Mesendoderm (in vitro differentiated cells): ENCODE measurements at places on chromosomes 2 and 18.
A peak's percentile ranks its signal among the peaks of the same experiment; 100 is the strongest.

DNA sequence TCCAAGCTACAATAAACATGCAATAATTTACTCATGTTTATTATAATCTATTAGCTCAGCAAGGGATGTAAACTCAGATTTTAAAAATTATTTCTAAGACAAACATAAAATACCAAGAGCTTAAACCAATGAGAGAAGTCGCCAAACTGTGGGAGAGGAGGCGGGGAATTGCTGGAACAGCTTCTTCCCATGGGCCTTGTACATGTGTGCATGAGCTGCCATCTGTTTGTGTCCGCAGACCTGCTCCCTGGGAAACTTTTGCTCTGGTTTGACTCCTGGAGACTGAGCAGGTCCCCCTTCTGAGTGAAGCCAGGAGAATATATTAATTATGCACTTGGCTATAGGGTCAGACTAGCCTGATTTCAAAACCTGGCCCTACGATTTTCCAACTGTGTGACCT is 655.9 kb upstream of the SOX11 start:
- H3K27ac ChIP-seq, result no peak overlapping the region
- H3K4me1 ChIP-seq, result no peaks in the 10 kb centered on the region
- no peaks in the 10 kb centered on the region for H3K36me3 ChIP-seq
- no peak for DNase-seq

- no peak overlapping the region for H3K27ac ChIP-seq
- H3K27me3 ChIP-seq, result no peaks in the 10 kb centered on the region
- DNase-seq, result no peak
- peaks cover 9% of the 10 kb centered on the region for H3K4me1 ChIP-seq
- peaks cover under 1% of the 10 kb centered on the region for H3K36me3 ChIP-seq
Observed at GRCh38 chr2:98607741-98608115, 584 bp downstream of the COA5 start.

DNA sequence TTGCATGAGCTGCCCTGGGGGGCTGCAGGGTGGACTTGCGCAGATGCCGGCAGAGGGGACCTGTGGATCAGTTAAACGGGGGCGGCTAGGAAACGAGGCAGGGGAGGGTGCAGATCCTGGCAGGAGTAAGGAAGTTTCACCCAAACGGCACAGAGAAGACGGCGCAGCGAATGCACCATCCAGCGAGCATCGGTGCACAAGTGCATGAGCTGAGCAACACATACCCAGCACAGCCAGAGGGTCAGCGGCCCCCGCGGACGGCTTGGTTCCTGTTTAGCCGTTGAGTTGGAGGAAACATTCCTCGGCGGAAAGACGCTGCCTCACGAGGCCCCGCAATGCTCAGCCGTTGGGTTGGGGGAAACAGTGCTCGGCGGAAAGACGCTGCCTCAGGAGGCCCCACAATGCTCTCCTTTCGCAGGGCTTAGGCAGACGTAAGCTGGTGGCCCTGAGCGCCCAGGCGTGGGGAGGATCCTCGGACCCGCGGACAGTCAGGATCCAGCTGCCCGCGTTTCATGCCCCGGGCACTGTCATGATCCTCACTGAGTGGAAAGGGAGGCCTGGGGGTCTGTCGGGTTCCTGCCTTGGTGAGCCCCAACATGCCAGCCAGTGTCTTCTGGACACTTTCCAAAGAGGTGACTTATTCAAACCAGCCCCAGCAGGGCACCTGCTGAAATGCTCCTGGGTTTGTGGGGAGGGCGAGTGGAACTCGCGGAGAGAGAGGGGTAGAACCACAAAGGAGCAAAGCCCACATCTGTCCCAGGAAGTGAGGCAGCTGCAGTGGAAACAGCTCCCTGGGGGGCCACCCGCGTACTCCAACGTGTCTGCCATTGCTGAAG is 86.3 kb downstream of the NDUFA10 start:
- H3K4me3 ChIP-seq, result no peak overlapping the region
- H3K27me3 ChIP-seq, result no peaks in the 10 kb centered on the region
- DNase-seq, result no peak
- no peaks in the 10 kb centered on the region for H3K36me3 ChIP-seq
- no peaks in the 10 kb centered on the region for H3K4me1 ChIP-seq

DNA sequence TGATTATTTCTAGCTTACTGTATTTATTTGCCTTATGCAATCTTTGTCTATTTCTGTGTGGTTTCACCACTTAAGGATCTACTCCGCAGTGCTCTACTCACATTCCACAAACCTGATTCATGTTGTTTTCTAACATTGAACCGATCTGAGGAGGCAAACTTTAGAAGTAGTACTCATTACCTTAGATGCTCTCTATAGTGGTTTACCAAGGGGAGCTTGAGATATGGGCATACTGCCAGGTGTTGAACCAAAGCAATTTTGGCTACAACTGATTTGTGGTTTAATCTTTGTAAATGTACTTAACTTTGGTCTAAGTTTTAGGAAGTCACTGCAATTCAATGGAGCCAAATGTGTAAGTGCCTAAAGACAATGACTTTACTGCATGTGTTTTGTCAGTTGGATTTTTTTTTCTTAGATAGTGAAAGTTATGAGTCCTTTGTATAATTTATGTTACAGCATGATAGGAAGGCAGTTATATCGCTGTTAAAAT is 50.1 kb downstream of the MAP2 start:
- DNase-seq, result peak; percentile 54
- H3K27me3 ChIP-seq, result no peaks in the 10 kb centered on the region
- H3K4me1 ChIP-seq, result no peaks in the 10 kb centered on the region

GRCh38 chr2:133657591-133657990 is 89.3 kb upstream of the NCKAP5 start:
- H3K36me3 ChIP-seq, result no peaks in the 10 kb centered on the region
- no peak overlapping the region for H3K4me3 ChIP-seq
- H3K27me3 ChIP-seq, result no peaks in the 10 kb centered on the region
- DNase-seq, result peak; percentile 72
- H3K4me1 ChIP-seq, result no peaks in the 10 kb centered on the region

DNA sequence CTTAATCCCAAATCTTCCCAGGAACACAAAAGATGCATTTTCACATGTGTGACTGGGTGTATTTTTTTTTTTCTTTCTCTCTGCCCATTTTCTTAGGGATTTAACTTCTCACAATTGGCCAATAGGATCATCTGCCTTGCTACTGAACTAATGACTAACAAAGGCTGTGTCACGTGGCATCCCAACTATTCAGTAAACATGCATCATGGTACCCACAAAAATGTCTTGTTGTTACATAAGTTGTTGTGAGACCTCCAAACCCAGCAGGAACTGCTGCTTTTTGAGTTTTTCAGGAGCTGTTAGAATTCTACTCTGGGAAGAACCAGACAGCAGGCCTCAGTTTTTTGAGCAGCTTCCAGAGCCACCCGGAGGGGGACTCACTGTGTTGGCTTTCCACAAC is 31.9 kb downstream of the GAD1 start:
- H3K36me3 ChIP-seq, result peaks cover 5% of the 10 kb centered on the region
- no peak overlapping the region for H3K4me3 ChIP-seq
- no peak overlapping the region for H3K27ac ChIP-seq

- no peak for DNase-seq
- H3K27ac ChIP-seq, result no peak overlapping the region
- H3K27me3 ChIP-seq, result peaks cover 2% of the 10 kb centered on the region
- H3K36me3 ChIP-seq, result no peaks in the 10 kb centered on the region
Observed at GRCh38 chr18:2656981-2657512, 1.5 kb downstream of the SMCHD1 start.

DNA sequence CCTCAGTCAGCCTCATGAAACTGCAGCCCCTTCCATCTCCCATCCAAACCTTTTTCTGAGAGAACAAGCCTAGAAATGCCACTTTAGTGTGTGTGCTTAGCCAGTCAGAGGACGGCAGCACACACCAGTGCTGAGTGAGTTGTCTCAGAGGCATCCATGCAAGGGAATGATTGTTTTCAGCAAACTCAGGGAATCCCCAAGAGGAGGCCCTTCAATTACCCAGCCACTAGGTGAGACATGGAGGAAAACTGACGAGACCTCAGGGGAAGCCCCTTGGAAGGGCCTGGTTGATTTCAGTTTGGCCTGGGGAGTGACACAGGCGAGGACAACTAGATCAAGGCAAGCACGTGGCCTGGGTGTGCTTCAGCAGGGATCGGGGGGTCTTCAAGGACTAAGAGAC is 49.7 kb downstream of the APOB start:
- H3K27me3 ChIP-seq, result no peaks in the 10 kb centered on the region
- H3K4me3 ChIP-seq, result no peak overlapping the region
- no peaks in the 10 kb centered on the region for H3K36me3 ChIP-seq

GRCh38 chr2:197498937-197499593 is 575 bp downstream of the HSPD1 start:
- peak overlapping the region; percentile 79 for H3K4me3 ChIP-seq
- H3K4me1 ChIP-seq, result peaks cover 2% of the 10 kb centered on the region
- peak overlapping the region; percentile 96 for H3K27ac ChIP-seq
- peaks cover 5% of the 10 kb centered on the region for H3K36me3 ChIP-seq
- H3K27me3 ChIP-seq, result no peaks in the 10 kb centered on the region

GRCh38 chr2:235654103-235654813 is 160.4 kb downstream of the AGAP1 start:
- no peak overlapping the region for H3K27ac ChIP-seq
- H3K4me3 ChIP-seq, result no peak overlapping the region
- H3K4me1 ChIP-seq, result peaks cover 6% of the 10 kb centered on the region
- DNase-seq, result peak; percentile 48

- no peak overlapping the region for H3K4me3 ChIP-seq
- no peak for DNase-seq
- no peaks in the 10 kb centered on the region for H3K27me3 ChIP-seq
- no peaks in the 10 kb centered on the region for H3K36me3 ChIP-seq
Observed at GRCh38 chr2:68125821-68126220, 31.9 kb upstream of the PNO1 start.

DNA sequence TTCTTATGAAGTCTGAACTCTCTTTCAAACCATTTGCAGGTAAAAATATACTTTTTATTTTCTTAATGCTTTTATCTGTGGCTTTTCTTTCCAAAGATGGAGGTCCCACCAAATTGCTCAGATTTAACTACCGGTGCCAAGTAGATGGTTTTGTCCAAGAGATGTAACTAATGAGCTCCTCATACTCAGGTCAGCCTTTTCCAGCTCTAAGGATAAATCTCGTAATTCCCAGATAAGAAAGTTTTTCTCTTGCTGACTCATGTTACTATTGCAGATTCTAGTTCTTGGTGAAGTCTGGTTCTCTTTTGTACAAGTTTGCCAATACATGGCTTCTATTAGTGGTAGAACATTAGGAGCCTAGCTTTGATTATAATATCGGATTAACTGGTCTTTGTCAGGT is 550.8 kb upstream of the ZNF804A start:
- no peak overlapping the region for H3K27ac ChIP-seq
- H3K4me1 ChIP-seq, result no peaks in the 10 kb centered on the region
- no peaks in the 10 kb centered on the region for H3K36me3 ChIP-seq
- H3K4me3 ChIP-seq, result no peak overlapping the region

DNA sequence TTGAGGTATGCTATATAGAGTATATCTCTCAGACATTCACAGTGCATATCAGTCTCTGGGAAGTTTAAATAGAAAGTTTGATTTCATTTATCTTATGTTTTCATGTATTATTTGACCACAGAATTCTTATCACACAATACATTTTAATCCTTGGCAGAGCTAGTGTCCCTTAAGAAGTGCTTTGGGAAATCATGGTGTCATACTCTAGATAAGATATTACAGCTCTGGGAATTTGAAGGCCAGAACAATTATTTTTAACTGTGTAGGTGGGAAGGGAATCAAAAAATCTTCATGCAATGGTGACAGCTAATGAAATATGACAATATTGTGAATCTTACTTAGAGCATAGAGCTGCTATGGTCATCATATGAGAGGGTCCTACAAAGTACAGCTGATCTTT is 451.3 kb upstream of the FAM98A start:
- no peak for DNase-seq
- H3K36me3 ChIP-seq, result no peaks in the 10 kb centered on the region
- no peak overlapping the region for H3K27ac ChIP-seq
- no peaks in the 10 kb centered on the region for H3K4me1 ChIP-seq
- no peak overlapping the region for H3K4me3 ChIP-seq

- no peak overlapping the region for H3K4me3 ChIP-seq
- no peak for DNase-seq
- no peaks in the 10 kb centered on the region for H3K27me3 ChIP-seq
Observed at GRCh38 chr2:171320731-171321130, 113.1 kb downstream of the METTL8 start.

GRCh38 chr2:188449561-188449960 is 157.9 kb downstream of the GULP1 start:
- H3K4me3 ChIP-seq, result no peak overlapping the region
- H3K36me3 ChIP-seq, result no peaks in the 10 kb centered on the region
- H3K27me3 ChIP-seq, result no peaks in the 10 kb centered on the region
- no peaks in the 10 kb centered on the region for H3K4me1 ChIP-seq

- no peaks in the 10 kb centered on the region for H3K36me3 ChIP-seq
- no peak overlapping the region for H3K27ac ChIP-seq
- no peak overlapping the region for H3K4me3 ChIP-seq
- DNase-seq, result no peak
Observed at GRCh38 chr2:235803028-235803427, 309.2 kb downstream of the AGAP1 start.

- H3K4me3 ChIP-seq, result no peak overlapping the region
- H3K27ac ChIP-seq, result no peak overlapping the region
- DNase-seq, result no peak
- H3K36me3 ChIP-seq, result peaks cover 1% of the 10 kb centered on the region
- H3K27me3 ChIP-seq, result no peaks in the 10 kb centered on the region
- H3K4me1 ChIP-seq, result no peaks in the 10 kb centered on the region
Observed at GRCh38 chr2:241577413-241578122, 19.0 kb downstream of the BOK start.

DNA sequence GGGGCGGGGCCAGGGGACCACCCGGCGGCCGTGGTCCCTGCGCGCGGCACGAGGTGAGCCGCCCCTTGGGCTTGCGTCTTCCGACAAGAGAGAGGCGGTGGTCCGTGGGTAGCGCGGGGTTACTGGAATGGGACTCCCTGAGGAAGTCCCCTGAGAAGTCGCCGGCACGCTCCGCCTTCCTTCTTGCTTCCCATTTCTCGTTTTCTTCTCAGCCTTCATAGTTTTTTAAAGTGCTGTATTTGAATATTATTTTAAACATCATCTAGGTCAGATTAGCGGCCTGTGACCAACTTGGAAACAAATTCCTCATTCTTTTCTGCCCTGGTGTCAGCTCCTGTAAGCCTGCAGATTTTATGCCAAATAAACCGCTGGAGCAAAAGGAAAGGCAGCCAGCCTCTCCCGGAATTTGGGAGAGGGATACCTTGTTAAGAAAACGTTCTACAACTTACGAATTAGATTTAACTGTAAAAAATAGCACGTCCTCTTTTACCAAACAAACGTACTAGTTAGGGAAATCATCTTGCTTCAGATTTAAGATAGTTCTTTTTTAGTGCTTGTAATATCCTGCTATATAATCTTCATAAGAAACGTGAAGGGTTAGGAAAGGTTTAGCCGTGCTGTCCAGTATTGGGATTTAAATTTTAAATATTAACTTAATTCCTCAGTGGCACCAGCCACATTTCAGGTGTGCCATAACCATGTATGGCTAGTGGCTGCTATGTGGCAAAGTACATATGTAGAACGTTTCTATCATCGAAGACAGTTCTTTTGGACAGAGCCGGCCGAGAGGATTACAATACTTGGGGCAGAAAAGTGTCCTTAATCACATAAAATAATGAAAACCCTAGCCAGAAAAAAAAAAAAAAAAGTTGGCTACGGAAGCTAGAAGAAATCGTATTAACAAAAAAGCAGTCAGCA is 628 bp upstream of the PTPN2 start:
- peak overlapping the region; percentile 3 for H3K4me3 ChIP-seq
- H3K27me3 ChIP-seq, result no peaks in the 10 kb centered on the region
- H3K27ac ChIP-seq, result no peak overlapping the region
- H3K4me1 ChIP-seq, result peaks cover 23% of the 10 kb centered on the region
- DNase-seq, result no peak
